ENCODE measurements at places on chromosomes 12 and 14.

- DNase-seq: no peak
These were observed 335.6 kb downstream of the TMEM121 start for GRCh38 chr14:105861985-105862465.

DNA sequence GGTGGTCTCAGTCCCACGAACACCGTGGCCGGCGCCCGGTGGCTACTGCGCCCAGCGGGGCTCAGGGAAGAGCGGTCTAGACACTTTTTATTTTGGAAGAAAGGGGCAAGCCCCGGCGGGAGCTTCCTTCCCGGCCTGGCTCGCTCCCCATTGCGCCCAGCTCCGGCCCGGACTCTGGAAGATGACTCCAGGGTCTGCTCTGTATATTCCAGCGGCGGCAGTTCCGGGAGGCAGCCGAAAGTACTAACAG lies 225.1 kb upstream of the CRY1 start:
- no peak for DNase-seq

DNA sequence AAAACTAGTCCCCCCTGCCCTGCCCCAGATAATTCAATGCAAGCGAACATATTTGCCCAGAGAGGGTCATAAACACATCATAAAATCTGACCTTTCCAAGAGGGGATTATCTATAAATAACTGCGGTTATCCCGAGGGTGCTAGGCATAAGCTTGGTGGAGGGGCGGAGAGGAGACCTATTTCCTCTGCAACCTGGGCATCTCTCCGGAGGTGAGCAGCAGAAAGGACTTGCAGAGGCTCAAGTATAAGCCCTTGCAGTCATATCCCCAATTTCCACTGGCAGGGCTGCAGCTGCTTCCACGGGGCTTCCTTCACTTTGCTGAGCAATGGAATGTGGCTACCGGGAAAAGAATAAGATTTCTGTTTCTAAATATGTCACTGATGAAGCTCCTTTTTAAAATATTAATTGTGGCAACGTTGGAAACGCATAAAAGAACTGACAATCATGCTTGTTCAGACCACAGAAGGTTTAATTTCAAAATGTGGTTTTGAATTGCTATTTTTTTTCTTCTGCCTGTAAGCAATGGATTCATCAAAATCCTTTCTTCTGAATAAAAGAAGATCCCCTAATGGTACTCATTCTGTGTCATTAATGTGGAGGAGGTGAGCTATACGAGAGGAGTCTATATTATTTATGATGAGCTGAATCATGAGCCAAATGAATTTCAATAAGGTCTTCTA lies 268.9 kb upstream of the ATP2B1 start:
- no peak for DNase-seq

GRCh38 chr12:113347892-113348291 lies 10.5 kb upstream of the PLBD2 start:
- no peak for DNase-seq

- DNase-seq: no peak
These were observed 66.2 kb downstream of the MARK3 start for GRCh38 chr14:103451401-103451800.

- no peak for DNase-seq
These were observed 21.0 kb downstream of the RTN1 start for GRCh38 chr14:59849411-59850130.

DNA sequence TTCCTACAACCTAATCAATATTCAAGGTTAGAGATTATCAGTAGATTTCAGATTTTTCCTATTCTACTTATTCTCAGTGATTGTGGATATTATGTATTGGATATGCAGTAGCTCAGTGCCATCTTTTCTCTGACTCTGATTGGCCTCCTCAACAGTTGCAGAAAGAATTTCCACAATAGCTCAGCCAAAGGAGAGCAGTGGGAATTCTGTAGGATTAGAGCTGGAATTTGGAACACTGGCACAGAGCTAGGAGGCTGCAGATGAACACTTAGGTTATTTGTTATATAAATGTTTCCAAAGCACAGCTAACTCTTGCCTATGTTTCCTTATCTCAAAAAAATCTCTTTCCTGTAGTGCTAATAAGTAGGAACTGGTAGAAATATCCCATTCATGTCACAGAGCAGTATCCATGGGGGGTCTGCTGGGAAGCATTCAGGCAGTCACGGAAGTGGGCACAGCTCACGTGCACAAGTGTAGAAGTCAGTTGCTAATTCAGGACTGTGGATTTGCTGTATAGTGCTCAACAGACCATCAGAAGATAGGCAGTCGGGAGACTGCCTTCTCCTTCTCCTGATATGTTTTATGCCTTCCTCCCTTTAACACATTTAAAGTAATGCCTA lies 116.2 kb upstream of the TMEM260 start:
- DNase-seq: no peak

GRCh38 chr12:57765003-57765697 lies 1.7 kb downstream of the CYP27B1 start:
- peak; percentile 47 for DNase-seq

- no peak for DNase-seq
These were observed 68.2 kb upstream of the TBX3 start for GRCh38 chr12:114752217-114752616.

DNA sequence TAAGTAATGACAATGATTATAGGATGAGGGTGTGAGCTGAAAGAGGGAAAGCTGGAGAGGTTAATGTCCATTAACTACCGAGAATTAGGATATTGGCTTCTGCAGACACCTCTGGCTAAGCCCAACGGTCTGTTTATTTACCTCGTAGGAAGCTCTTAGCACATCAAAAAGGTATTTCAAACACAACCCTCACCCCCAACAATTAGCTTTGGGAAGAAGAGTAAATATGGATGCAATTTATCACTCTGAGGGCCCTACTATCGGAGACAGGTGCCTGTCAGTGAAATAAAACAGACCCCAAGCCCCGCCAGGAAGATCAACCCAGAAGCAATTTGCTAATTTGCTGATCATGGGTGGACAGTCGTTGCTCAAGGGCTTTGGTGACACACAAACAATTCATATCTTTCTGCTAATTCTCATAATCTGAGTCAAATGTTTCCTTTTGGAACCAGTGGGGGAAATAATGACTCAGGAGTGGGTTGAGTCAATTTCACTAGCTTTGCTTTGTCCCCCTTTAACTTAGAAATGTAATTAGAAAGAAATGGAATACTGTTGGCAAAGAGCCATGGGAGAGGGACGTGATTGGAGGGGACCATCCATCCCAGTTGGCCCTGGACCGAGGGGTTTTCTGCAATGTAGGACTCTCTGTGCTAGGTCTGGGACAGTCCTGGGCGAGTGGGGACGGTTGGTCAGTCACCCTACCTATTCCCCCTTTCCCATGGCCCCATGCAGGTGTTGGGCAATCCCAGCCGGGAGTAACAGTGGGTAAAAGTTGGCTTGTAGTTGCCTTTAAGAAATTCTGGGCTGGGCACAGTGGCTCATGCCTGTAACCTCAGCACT lies 99.1 kb upstream of the MED13L start:
- DNase-seq: no peak

GRCh38 chr14:98548071-98548686 lies 723.8 kb downstream of the BCL11B start:
- no peak for DNase-seq

- DNase-seq: no peak
These were observed 56.4 kb upstream of the NEDD1 start for GRCh38 chr12:96850676-96851075.

GRCh38 chr14:99689266-99690236 lies 5.5 kb downstream of the CYP46A1 start:
- DNase-seq: no peak

GRCh38 chr14:47226877-47227520 lies 448.4 kb downstream of the MDGA2 start:
- no peak for DNase-seq

- DNase-seq: no peak
These were observed 91.1 kb upstream of the BCL11B start for GRCh38 chr14:99363051-99363450.

- no peak for DNase-seq
These were observed 26.2 kb downstream of the KITLG start for GRCh38 chr12:88553941-88554658.

DNA sequence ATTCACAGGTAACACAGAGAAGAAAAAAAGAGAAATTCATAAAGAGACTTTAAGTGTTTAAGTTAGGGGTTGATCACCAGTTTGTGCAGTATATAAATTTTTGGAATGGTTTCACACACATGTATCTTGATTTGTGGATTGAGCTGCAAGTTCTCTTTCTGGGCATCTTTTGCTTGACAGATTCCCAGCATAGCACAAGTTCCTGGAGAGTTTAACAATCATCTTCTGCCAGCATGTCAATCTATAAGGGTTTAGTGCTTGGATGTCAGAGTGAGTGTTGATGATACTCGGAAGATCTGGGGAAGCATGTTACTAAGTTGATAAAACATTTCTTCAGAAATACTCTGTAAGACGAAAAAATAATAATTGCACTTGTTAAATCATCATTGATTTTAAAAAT lies 43.9 kb upstream of the FGF6 start:
- DNase-seq: no peak

GRCh38 chr12:78881685-78882084 lies 17.1 kb downstream of the SYT1 start:
- no peak for DNase-seq

DNA sequence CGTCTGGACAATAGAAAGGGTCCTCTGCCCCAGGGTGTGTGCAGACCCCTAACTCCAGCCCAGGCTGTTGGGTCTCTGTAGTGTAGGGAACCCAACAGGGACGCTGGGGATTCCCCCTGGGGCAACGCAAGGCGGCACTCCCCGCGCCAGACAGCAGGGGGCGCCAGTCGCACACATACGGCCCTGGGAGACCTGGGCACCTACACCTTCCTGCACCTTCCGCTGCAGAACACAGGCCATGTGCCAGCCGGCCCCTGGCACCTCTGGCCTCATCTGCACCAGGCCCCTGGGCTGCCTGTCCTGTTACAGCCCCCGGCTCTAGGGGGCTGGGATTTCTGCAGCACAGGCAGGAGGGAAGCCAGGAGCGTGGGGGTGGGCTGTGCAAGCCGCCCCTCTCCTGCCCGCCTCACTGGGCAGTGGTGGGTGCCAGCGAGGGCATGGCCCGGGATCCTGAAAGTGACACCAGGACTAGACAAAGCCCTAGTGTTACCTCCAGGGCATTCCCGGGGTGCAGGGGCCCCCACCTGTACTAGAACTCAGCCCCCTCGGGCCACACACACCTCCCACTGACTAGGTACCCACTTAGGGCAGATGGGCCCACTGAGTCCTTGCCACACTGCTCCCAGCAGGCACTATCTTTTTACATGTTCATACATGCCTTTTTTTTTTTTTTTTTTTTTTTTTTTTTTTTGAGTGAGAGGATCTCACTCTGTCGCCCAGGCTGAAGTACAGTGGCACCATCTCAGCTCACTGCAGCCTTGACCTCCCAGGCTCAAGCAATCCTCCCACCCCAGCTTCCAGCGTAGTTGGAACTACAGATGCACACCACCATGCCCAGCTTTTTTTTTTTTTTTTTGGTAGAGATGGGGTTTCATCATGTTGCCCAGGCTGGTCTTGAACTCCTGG lies 37.5 kb downstream of the CCNK start:
- peak; percentile 83 for DNase-seq

- peak; percentile 69 for DNase-seq
These were observed at the start of gene DEGS2 for GRCh38 chr14:100159094-100159864. DEGS2 (minus strand) TSS chr14:100159645; CDS start chr14:100159587, 58 bp downstream.

DNA sequence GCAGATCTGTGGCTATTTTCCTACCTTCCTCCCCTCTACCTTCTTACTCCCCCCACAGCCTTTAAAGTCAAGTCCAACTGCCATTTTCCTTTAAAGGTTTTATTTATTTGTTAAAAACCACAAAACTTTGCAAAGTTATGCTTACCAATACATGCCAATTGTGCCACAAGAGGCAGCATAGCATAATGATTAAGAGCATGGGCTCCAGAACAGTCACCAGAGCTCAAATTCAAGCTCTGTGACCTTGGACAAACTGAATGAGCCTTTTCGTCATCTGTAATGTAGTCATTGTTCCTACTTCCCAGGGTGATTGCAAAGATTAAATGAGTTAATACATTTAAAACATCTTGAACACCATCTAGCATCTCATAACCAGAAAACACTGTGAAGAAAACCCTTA lies 13.0 kb upstream of the FMNL3 start:
- DNase-seq: no peak

DNA sequence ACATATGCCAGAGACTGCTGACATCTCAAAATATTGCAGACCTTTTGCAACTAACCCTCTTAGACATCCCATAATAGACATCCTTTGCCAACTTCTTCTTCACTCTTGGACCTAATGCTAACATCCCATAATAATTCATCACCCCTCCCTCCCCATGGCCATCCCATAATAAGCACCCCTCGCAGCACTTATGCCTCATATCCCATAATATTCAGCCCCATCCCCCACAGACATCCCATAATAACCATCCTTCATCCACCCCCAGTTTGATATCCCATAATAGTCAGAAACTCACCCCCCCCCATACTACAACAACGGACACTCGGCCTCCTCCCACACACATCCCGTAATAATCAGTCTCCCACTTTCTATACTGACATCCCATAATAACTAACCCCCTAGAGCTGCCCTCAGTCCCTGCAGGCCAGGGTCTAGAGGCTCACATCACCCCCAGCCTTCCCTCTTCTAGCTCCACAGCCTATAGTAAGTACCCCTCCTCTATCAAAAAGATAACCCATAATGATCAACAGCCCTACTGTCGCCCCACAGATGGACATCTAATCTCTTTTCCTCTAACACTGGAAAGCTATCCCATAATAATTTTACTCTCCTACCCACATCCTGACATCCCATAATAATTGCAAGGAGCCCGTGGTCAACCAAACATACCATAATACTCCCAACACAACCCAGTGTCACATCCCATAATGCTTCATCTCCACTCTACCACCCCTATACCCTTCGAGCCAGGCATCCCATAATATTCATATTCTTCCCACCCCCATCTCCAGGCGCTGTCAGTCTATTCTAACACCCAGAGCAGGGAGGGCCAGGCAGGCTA lies 792 bp upstream of the CHD4 start:
- DNase-seq: peak; percentile 49

DNA sequence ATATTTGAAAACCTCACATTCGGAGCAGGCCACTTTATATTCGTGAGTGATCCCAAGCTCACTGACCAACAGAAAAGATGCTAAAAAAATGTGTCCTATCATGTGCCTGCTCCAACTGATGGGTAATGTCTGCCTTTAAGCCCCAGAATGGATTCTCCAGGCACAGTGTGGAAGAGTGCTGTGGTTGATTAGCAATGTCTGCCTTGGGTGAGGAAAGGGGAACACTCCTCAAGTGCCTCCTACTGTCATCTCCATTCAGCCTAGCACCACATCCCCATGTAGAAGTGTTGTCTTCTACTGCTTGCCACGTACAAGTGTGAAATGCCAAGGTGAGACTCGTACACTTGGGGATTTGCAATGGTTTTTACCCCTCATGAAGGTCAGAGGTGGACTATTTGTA lies 199.3 kb downstream of the SLC41A2 start:
- DNase-seq: no peak
